NCI-H774 (cell line): ENCODE measurements at places on chromosomes 12 and 14.

GRCh38 chr14:25607192-25607591 is 557.2 kb upstream of the STXBP6 start:
- DNase-seq: no peak

DNA sequence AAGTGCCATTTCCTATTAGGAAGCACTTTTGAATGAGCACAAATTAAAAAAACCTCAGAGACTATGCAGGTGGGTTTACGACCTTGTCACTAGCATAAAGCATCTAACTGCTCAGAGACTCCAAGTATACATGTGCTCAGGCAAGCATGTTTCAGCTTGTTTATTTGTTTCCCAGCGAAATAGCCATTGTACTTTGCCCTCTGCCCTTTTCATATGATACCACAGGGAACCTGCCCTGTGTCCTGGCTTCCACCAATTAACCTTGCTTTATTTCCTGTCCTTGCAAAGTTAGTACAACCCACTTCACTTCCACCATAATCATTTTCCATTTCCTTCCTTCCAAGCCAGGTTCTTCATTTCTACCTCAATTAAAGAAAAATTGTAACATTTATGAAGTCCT is 194.9 kb downstream of the DUSP6 start:
- no peak for DNase-seq

DNA sequence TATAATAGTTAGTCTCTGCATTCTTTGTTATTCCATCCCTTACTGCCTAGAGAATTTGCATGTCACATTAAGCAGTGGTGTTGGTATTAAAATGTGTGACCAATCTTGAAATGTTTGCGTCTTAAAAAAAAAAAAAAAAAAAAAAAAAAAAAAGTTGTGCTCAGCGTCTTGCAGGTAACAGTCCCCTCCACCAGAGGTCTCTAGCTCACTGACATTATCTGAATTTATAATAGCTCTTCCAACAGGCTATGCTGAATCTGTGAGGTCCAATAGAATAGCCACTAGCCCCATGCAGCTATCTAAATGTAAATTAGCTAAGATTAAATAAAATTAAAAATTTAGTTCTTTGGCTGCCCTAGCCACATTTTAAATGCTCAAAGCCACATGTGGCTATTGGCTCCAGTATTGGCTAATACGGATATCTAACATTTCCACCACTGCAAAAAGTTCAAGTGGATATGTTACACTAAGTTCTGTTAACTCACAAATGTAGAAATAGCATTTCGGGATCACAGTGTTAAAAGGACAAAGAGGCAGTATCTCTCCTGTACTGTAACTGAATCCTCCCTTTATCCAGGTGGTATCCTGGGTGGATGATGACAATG is 28.7 kb downstream of the NKX2-8 start:
- DNase-seq: peak; percentile 23

DNA sequence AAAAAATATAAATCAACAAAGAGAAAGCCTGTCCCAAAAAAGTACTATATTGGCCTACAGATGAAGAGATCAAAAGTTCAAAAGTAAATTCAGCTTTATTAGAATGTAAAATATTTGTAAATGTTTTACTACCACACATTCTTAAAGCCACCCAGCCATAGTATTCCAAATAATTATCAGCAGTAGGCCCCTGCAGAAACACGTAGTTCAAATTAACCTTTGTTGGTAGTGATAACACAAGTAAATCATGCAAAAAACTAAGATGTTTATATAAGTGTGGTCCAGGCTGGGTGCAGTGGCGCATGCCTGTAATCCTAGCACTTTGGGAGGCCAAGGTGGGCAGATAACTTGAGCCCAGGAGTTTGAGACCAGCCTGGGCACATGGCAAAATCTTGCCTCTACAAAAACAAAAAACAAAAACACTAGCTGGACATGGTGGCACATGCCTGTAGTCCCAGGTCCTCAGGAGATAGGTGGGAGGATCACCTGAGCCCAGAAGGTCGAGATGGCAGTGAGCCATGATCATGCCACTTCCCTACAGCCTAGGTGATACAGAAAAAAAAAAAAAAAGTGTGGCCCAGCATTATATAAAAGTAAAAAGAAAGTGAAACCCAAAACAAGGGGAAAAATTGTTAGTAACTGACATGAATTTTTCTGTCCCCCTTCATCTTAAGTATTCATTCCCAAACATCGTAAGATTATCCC is 17.9 kb downstream of the SPTLC2 start:
- DNase-seq: no peak

- no peak for DNase-seq
Observed at GRCh38 chr14:22266142-22266442, 322.9 kb downstream of the DAD1 start.

- no peak for DNase-seq
Observed at GRCh38 chr12:5456906-5457305, 25.0 kb downstream of the NTF3 start.

GRCh38 chr12:67365131-67365530 is 96.0 kb downstream of the CAND1 start:
- no peak for DNase-seq

DNA sequence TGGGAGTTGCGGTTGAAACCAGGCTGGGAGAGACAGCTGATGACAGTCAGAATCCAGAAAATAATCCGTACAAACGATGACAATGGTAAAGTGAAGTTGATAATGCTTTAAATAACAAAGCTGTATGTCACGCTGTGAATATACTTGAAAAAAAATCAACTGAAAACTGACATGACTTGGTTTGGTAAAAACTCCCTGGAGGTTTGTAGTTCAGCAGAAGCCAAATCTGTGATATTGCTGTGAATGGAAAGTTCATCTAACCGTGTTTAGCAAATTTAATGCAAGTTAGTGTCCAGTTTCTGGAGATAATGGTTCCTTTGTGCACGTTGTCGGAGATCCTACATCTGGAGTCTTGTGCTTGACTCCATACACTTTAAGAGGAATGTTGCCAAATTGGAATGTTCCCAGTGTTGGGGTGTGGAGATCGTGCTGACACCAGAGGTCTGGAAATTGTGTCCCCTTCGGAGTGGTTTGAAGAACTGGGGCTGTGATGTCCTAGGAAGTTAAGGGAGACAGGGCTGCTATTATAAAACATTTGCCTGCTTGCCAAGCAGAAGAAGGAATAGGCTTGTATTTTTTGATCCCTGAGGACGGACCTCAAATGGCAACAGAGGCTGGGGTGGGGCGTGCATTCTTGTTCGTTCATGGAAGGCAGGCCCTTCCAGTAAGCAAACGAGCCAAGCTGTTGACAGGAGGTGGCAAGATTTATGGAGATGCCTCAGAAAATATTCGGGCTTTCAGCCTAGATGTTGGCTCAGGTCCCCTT is 30.6 kb downstream of the PPFIBP1 start:
- DNase-seq: no peak

DNA sequence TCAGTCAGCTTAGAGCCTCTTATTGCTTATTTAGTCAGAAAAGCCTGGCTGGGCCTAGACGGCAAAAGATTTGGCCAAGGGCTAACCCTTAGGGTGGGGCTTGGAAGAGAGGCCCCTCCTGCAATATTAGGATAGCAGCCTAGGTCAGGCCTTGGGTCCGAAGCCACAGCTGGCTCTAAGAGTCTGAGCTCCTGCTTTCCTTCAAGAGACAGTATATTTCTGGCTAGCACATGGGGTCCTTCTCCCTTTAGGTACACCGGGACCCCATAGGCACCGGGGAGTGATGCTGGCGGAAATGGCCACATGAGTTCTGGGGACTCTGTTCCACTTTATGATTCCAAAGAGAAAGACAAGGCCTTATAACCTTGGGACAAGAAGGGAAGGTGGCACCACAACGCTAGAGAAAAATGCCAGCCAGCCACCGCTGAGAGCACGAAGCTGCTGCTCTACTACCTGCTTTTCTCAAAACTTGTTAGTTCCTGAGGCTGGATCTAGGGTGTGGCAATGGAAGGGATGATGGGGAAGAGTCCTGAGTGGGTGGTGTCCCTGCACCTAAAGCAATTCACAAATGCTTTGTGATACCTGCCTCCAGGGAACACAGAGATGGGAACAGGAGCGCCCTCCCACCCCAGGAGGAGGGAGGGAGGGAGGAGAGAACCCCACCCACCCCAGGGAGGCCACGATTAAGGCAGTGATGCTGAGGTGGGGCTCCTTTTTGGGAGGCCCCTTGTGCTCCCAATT is 3.1 kb upstream of the AVIL start:
- no peak for DNase-seq
